ENCODE measurements at places on chromosomes 12 and 14.
A peak's percentile ranks its signal among the peaks of the same experiment; 100 is the strongest.

DNA sequence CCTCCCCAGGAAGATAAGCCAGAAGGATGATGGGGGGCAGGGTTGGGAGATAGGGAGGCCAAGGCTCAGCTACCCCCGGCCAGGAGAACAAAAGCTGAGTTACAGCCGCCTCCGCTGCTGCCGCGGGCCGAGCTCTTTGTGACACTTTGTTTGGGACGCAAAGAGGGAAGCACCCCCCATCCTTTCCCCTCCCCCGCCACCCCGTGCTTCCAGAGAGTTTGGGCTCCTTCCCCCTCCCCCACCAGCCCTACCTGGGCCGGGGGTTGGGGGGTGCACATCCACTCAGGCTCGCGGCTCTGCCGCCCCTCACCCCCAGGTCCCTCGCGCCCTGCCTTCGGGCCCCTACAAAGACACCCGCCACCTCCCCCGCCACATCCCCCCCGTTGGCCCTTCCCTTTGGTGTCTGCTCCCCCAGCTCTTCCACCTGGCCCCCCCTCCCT, 799 bp downstream of the ZNF219 start:
- peak overlapping the region; percentile 79 for H3K4me3 ChIP-seq

DNA sequence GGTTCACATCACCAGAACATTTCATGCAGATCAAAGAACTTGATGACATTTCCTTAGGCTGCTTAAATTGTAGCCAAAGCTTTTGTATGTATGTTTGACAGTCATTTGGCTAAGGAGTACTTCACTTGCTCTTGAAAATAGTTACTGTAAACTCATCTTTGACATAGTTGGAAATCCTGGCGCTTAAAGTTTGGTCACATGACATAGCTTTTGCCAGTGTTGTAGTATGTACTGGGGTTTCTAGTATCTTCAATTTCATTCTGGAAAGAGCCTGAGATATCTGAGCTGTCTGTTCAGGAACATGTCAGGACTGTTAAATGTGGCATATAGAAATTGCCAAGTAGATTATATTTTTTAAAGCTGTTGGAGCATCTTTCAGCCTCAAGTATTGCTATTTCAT, 55.7 kb downstream of the WDR20 start:
- no peak overlapping the region for H3K4me3 ChIP-seq
- no peak for DNase-seq
- H3K27ac ChIP-seq: no peak overlapping the region
- H3K27me3 ChIP-seq: no peaks in the 10 kb centered on the region

- H3K36me3 ChIP-seq: peaks cover 41% of the 10 kb centered on the region
- H3K4me3 ChIP-seq: no peak overlapping the region
- H3K27ac ChIP-seq: peak overlapping the region; percentile 41
- H3K4me1 ChIP-seq: peaks cover 17% of the 10 kb centered on the region
- DNase-seq: no peak
- no peaks in the 10 kb centered on the region for H3K27me3 ChIP-seq
Observed at GRCh38 chr12:120126635-120127005, 10.1 kb upstream of the RAB35 start.

- DNase-seq: no peak
- no peaks in the 10 kb centered on the region for H3K4me1 ChIP-seq
- H3K27ac ChIP-seq: no peak overlapping the region
- H3K4me3 ChIP-seq: no peak overlapping the region
- H3K36me3 ChIP-seq: no peaks in the 10 kb centered on the region
- peaks cover 38% of the 10 kb centered on the region for H3K27me3 ChIP-seq
Observed at GRCh38 chr12:127268213-127268612, 998.8 kb upstream of the TMEM132C start.

DNA sequence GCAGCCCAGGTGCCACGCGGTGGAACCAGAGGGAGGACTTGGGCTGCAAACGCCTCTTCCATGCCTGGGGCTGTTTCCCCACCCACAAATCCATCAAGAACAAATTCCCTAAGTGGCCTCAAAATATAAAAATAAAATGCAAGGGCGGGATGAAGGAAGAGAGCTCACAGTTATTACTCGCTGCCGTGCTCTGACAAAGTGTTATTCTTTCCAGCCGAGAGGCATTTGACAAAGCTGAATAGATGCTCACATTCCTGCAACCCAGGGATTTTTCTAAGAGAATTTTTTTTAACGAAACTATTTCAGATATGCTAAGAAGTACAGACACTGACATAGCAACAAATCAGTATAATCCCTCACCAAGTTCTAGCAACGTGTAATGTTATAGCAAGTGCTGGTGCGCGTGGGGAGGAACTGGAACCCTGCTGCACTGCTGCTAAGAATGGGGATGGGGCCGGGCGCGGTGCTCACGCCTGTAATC, 70.7 kb downstream of the SCARB1 start:
- H3K4me3 ChIP-seq: no peak overlapping the region
- no peaks in the 10 kb centered on the region for H3K36me3 ChIP-seq
- H3K4me1 ChIP-seq: peaks cover 6% of the 10 kb centered on the region
- H3K27ac ChIP-seq: no peak overlapping the region
- no peak for DNase-seq
- no peaks in the 10 kb centered on the region for H3K27me3 ChIP-seq

DNA sequence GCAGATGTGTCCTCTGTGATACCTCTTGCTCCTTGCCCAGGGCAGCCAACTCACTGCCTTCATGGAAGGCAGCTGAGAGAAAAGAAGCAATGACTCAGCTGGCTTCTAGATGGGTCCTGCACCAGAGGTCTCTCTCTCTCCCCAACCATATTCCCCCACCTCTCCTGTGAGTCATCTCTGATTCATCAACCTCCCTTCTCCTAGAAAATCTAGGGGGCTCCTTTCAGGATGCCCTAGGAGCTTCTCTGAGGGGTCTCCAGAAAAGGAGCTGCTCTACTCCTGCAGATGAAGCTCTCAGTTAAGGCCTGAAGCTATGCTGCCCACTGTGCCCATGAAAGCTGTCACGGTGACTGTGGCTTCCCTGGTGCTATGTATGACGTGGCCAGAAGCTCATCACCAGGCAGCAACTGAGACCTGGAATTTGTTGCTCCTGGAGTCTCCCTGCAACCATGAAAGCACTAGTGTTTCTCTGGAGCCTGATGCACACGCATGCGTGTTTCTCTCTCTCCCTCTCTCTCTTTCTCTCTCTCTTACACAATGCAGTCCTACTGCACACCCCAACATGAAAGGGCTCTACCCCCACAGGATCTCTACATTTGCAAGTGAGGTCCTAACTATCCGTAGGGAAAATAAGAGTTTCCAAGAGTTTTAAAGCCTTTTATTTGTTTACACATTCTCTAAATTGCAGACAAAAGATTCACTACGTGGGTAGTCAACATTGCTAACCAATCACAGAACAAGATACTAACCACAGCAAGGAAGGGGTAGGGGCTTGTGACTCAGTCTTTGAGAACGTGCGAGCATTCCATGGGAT, 285.3 kb downstream of the DPF3 start:
- no peak overlapping the region for H3K4me3 ChIP-seq
- H3K4me1 ChIP-seq: peaks cover 6% of the 10 kb centered on the region
- H3K27ac ChIP-seq: no peak overlapping the region
- no peak for DNase-seq
- no peaks in the 10 kb centered on the region for H3K36me3 ChIP-seq

- H3K4me1 ChIP-seq: no peaks in the 10 kb centered on the region
- DNase-seq: no peak
- H3K27ac ChIP-seq: no peak overlapping the region
Observed at GRCh38 chr14:74562515-74563232, 49.4 kb downstream of the LTBP2 start.

DNA sequence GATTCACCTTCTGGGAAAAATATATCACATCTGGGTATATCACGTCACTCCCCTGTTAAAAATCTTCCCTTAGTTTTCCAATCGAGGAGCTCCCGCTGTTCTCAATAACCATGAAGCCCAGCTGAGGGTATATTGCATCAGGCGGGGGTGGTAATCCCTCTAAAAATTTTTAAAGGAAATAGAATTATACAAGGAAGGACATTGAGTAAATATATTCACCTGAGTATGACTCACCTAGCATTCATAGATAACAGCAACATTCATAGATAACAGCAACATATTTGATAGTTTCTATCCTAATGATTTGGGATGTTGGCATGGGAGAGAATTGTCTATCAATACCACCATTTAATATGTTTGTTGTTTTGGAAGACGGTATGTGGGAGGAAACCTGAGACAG, 473.6 kb downstream of the RMST start:
- no peak overlapping the region for H3K4me3 ChIP-seq
- no peaks in the 10 kb centered on the region for H3K27me3 ChIP-seq
- no peak overlapping the region for H3K27ac ChIP-seq
- H3K4me1 ChIP-seq: no peaks in the 10 kb centered on the region
- H3K36me3 ChIP-seq: no peaks in the 10 kb centered on the region
- no peak for DNase-seq

GRCh38 chr12:7907009-7907408, 29.0 kb downstream of the SLC2A3 start:
- H3K4me1 ChIP-seq: no peaks in the 10 kb centered on the region
- H3K27me3 ChIP-seq: no peaks in the 10 kb centered on the region
- no peak overlapping the region for H3K27ac ChIP-seq
- H3K4me3 ChIP-seq: no peak overlapping the region

DNA sequence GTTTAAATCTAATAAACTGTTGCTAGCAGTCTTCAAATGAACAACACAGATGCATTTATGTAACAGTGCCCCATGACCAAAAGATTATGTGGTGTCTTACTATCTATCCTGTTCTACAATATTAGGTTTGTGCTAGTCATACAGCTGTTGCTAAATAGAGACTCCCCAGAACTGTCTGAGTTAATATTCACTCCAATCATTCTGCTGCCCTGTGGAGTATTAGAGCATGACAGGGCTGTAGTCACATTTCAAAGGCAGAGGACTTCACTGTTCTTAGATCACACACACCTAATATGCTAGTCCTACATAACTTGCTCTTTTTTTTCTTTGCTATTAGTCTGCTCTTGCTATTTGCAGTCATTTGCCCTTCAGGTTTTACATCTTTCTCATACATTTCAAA, 157.6 kb upstream of the MDGA2 start:
- H3K4me1 ChIP-seq: no peaks in the 10 kb centered on the region
- no peak for DNase-seq
- H3K27me3 ChIP-seq: no peaks in the 10 kb centered on the region
- peaks cover 3% of the 10 kb centered on the region for H3K36me3 ChIP-seq
- H3K27ac ChIP-seq: no peak overlapping the region

DNA sequence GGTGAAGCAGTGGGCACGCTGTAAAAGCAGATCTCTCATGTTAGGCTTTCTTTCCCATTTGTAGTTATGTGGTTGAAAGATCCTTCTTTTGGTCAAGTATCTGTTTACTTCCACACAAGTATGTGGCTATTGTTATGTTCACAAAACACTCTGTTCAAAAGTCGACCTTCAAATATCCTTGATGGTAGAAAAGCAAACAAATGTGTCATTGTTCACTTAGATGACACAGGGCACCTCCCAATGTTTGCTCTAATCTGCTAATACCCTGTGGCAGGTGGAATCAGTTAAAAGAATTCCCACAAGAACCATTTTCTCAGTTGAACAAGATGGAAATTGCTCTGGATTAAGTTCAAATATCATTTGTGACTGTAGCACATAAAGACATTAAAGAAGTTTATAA, 43.6 kb upstream of the NAA30 start:
- peaks cover 19% of the 10 kb centered on the region for H3K27me3 ChIP-seq
- H3K36me3 ChIP-seq: no peaks in the 10 kb centered on the region
- H3K4me1 ChIP-seq: no peaks in the 10 kb centered on the region
- no peak overlapping the region for H3K4me3 ChIP-seq
- no peak for DNase-seq
- H3K27ac ChIP-seq: no peak overlapping the region

Measured in effector memory CD8-positive, alpha-beta T cell (primary cell).